ENCODE measurements at places on chromosomes 7 and 10. TPM values are rescaled to one million over a fixed set of nuclear protein-coding genes. Genes with fewer than 3 reads are reported as not detected.

GRCh38 chr10:50333872-50334271, 82.6 kb upstream of the ASAH2 start:
- no peak overlapping the region for H3K4me3 ChIP-seq
- no peaks in the 10 kb centered on the region for H3K27me3 ChIP-seq
- DNase-seq: no peak
- H3K36me3 ChIP-seq: no peaks in the 10 kb centered on the region
- H3K27ac ChIP-seq: no peak overlapping the region

The SFRP4 gene
- total RNA-seq: 0.41 TPM

The ADAMTS14 gene
- 1.9 TPM for total RNA-seq

DNA sequence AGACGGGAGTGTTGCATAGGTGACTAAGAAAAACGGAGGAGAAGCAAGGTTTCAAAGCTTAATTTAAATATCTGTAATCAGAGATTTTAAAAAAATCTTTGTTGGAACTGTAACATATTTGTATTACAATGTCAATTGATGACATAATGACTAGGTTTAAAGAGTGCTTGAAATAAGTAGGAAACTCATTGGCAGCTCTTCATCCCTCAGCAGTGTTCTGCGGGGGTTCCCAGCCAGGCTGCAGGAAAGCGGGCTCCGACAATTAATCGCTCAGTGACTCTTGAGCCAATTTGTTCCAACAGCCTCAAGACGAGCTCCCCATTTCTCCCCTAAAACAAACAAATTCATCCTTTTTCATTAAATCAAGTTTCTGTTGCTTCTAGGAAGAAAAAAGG, 22.6 kb downstream of the CPXM2 start:
- peak overlapping the region; percentile 83 for H3K27ac ChIP-seq
- H3K27me3 ChIP-seq: no peaks in the 10 kb centered on the region
- no peaks in the 10 kb centered on the region for H3K36me3 ChIP-seq
- H3K4me3 ChIP-seq: no peak overlapping the region

The LRRC4 gene
- total RNA-seq: 1.1 TPM

The GIMAP1 gene
- total RNA-seq: 3.0 TPM

GRCh38 chr7:22726345-22726906, 574 bp upstream of the IL6 start:
- no peak overlapping the region for H3K4me3 ChIP-seq
- no peaks in the 10 kb centered on the region for H3K36me3 ChIP-seq
- no peaks in the 10 kb centered on the region for H3K27me3 ChIP-seq
- H3K27ac ChIP-seq: peak overlapping the region; percentile 61

- no peaks in the 10 kb centered on the region for H3K27me3 ChIP-seq
- DNase-seq: peak; percentile 84
- H3K4me3 ChIP-seq: peak within 1 kb of the TSS; percentile 89
- peaks cover 6% of the 10 kb centered on the region for H3K4me1 ChIP-seq
These were observed at the start of gene EEF1AKMT2 for GRCh38 chr10:124791547-124792348. Gene EEF1AKMT2 (minus strand): TSS chr10:124791887. CDS start chr10:124791833, 54 bp downstream.

- no peak overlapping the region for H3K27ac ChIP-seq
- no peak overlapping the region for H3K4me3 ChIP-seq
- DNase-seq: no peak
- H3K27me3 ChIP-seq: no peaks in the 10 kb centered on the region
- no peaks in the 10 kb centered on the region for H3K36me3 ChIP-seq
These were observed 58.4 kb downstream of the AGK start for GRCh38 chr7:141609576-141609975.

GRCh38 chr10:132273966-132274365, 33.8 kb downstream of the STK32C start:
- H3K27me3 ChIP-seq: no peaks in the 10 kb centered on the region
- H3K4me1 ChIP-seq: peaks cover 9% of the 10 kb centered on the region
- DNase-seq: no peak
- no peak overlapping the region for H3K4me3 ChIP-seq
- no peak overlapping the region for H3K27ac ChIP-seq

- H3K4me3 ChIP-seq: no peak overlapping the region
- H3K36me3 ChIP-seq: no peaks in the 10 kb centered on the region
- H3K4me1 ChIP-seq: peaks cover 48% of the 10 kb centered on the region
- H3K27ac ChIP-seq: peak overlapping the region; percentile 84
These were observed 201.4 kb downstream of the TNS3 start for GRCh38 chr7:47380325-47381133.

DNA sequence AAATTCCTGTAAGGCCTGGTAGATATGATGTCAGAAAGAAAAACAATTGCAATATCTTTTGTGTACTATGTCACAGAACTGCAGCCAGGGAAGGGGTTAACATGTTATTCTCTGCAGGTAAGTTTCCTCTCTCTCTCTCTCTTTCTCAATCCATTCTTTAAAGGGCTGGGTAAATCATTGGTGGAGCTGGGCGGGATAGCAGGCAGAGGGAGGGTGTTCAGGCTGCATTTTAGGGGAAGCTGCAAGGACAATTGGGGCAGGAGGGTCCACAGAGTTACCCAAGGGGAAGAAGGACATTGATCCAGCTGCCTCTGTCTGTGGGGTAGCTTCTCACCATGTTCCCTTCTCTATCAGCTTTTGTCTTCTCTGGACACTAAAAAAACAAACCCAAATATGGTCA, 153.9 kb upstream of the BMPER start:
- H3K27me3 ChIP-seq: no peaks in the 10 kb centered on the region
- no peak overlapping the region for H3K27ac ChIP-seq
- no peaks in the 10 kb centered on the region for H3K36me3 ChIP-seq
- DNase-seq: no peak
- H3K4me3 ChIP-seq: no peak overlapping the region
- peaks cover 8% of the 10 kb centered on the region for H3K4me1 ChIP-seq

- H3K27ac ChIP-seq: no peak overlapping the region
- DNase-seq: no peak
- no peak overlapping the region for H3K4me3 ChIP-seq
- H3K36me3 ChIP-seq: no peaks in the 10 kb centered on the region
These were observed 1377.4 kb downstream of the XPNPEP1 start for GRCh38 chr10:108545921-108546320.

GRCh38 chr7:118918556-118918955, 694.1 kb downstream of the ANKRD7 start:
- H3K27ac ChIP-seq: no peak overlapping the region
- no peaks in the 10 kb centered on the region for H3K27me3 ChIP-seq
- H3K36me3 ChIP-seq: no peaks in the 10 kb centered on the region
- DNase-seq: no peak
- no peaks in the 10 kb centered on the region for H3K4me1 ChIP-seq

All from transverse colon (tissue), 4 donors.